ENCODE measurements at places on chromosomes 16 and 17. TPM values are rescaled to one million over a fixed set of nuclear protein-coding genes. Genes with fewer than 3 reads are reported as not detected.

GRCh38 chr16:68724797-68725196 is 12.3 kb upstream of the CDH1 start:
- no peak overlapping the region for H3K27ac ChIP-seq
- H3K36me3 ChIP-seq: no peaks in the 10 kb centered on the region
- DNase-seq: no peak
- H3K4me3 ChIP-seq: no peak overlapping the region

GRCh38 chr17:50163843-50164696 is 1.7 kb upstream of the SGCA start:
- H3K36me3 ChIP-seq: no peaks in the 10 kb centered on the region
- peaks cover 7% of the 10 kb centered on the region for H3K27me3 ChIP-seq
- no peak for DNase-seq
- no peak overlapping the region for H3K4me3 ChIP-seq

DNA sequence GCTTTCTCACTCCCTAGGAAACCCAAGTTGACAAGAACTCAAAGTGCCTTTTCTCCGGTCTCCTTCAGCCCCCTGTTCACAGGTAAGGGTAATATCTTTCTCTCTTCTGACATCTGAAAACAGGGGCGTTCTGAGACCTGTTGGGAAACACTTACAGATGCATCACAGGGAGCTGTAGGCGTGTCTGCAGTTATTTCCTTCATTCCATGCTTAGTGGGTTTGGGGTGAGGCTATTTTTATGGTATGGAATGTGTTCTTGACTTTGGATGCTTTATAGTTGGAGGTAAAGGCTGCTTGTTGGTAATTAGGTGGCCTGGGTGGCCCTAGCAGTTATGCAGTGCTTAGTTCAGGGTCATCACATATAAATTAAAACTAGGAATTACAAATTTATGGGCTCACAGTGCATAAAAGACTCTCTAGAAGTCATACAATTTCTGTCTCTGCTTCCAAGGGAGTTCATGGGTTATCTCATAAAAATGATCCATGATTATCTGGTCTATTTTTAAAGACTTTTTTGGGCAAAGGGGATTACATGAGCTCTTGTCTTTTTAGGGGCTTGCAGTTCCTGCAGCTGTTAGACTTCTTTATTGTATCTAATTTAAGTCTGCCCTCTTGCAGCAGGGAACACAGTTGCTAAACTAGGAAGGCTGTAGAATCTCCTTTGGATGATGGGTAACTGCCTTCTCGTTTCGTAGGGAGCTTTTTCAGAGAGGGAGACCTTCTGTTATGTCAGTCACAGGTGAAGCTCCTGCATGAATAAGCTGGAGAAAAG is 10.2 kb downstream of the SOCS7 start:
- DNase-seq: no peak
- H3K36me3 ChIP-seq: no peaks in the 10 kb centered on the region
- H3K27ac ChIP-seq: no peak overlapping the region

DNA sequence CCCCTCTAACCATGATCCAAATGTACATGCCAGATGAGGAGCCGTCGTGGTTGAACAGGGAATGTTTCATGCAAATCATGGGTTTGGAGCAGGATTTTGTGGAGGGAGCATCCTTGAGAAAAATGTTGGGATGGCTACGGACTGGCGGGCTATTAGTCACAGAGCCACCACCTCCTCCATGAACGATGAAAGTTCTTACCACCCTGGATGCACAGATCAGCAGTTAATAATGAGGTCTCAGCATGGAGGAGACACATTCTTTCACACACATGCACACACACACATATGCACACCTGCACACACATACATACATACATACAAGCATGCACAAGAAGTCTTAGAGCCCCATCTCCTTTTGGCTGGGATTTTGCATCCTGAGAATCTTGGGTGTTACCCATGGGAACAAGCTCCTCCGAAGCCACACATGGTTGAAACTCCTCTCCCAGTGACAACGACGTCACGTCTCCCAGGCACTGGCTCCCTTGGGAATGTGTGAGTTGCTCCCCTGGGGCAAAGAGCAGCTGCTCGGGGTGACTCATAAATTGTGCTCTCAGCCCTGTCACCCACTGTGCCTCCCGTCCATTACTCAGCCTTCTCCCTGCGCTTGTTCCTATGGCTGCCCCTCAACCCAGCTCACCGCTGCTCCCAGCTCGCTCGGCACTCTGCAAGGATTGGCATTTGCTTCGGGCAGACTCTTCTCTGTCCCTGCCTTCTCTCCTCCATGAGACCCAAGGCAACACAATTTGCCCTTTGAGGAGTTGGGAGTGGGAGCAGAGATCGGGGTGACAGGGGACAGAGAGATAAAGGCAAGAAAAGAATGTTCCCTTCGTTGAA is 344.6 kb downstream of the SOX9 start:
- no peak overlapping the region for H3K4me3 ChIP-seq
- no peaks in the 10 kb centered on the region for H3K36me3 ChIP-seq
- DNase-seq: no peak
- no peaks in the 10 kb centered on the region for H3K27me3 ChIP-seq
- no peaks in the 10 kb centered on the region for H3K4me1 ChIP-seq

The HES7 gene
- not detected for total RNA-seq

The TCF25 gene
- 239 TPM for total RNA-seq

The EVPLL gene
- total RNA-seq: not detected

The MARVELD3 gene
- total RNA-seq: not detected

The B4GALNT2 gene
- not detected for total RNA-seq

The TBC1D3C gene
- total RNA-seq: not detected

Data from natural killer cell treated with Interleukin-12 subunit alpha and Interleukin-12 subunit beta and Interleukin-15 and Interleukin-18, amount 100 ng/mL, for 72 hours (primary cell).